GF-D8 (cell line): ENCODE measurements at places on chromosomes 11 and 22.

- no peak for DNase-seq
Observed at GRCh38 chr22:25202290-25202921, 2.7 kb downstream of the CRYBB3 start.

DNA sequence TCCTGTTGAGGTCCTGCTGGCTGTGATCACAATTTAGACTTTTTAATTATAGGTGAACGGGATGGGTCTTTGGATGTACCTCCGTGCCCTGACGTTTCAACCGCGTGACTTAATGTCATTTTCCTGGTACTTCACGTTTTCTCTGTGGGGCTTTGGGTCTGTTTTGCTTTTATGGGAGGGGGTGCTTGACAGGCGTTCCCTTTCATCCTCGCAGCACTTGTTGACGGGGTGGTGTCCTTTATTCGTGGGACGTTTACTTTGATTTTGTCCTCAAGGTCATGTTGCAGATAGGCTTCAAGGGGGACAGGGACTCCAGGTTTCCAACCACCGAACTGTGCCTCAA lies 994 bp downstream of the PPP6R3 start:
- no peak for DNase-seq

DNA sequence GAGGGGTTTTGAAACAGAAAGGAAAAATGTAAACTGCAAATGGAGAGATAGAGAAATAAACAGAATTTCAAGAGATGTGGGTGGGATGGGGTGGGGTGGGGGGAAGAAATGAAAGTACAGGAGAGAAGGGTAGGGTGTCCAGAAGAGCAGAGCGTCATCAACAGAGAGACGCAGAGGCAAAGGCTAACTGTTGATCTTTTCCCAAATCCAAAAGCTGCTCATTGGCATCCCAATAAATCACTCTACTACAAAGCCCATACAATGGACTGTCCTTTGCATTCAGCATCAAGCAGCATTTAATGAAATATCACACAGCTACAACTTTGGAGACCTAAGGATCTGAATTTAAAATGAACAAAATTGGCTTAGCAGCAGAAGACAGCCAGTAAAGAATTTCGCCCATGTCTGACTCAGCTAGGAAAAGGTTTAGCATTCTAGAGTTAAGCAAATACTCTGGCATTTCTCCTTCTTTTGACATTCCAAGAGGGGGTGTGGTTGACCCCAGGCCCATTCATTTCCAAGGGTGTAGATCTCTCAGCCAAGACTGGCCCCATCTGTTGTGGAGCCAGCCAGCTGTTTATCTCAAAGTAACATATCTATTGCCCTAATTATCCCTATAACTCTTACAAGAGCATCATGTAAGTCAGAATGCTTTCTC lies 1.5 kb downstream of the RAB30 start:
- no peak for DNase-seq

- DNase-seq = no peak
Observed at GRCh38 chr11:33320016-33320813, 63.0 kb downstream of the HIPK3 start.

- DNase-seq = no peak
Observed at GRCh38 chr11:31651208-31651607, 141.6 kb downstream of the ELP4 start.

DNA sequence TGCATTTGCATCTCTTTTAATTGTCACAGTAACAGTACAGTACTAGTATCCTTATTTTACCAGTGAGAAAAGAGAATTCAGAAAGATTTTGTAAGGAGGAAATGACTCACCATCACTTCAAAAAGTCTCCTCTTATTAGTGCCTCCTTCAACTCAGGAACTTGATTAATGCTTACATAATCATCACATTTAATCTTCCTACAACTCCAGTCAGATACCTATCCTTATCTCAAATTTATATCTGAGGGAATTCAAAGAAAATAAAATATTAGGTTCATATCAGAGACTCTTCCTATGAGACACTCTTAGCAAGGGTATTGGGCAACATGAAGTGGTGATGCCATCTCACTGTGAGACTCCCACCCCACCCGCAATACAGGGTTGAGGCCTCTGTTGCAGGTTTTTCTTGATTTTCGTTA lies 26.1 kb upstream of the CTSC start:
- DNase-seq = peak; percentile 55

GRCh38 chr11:72443016-72443415 lies 8.7 kb upstream of the CLPB start:
- no peak for DNase-seq

GRCh38 chr22:30396871-30397655 lies at the start of gene SEC14L2:
Gene SEC14L2, plus strand, starts transcription at chr22:30397018. Its CDS starts 99 bp downstream, at chr22:30397117.
- no peak for DNase-seq

GRCh38 chr11:110071197-110071596 lies 22.0 kb upstream of the ZC3H12C start:
- no peak for DNase-seq

- no peak for DNase-seq
Observed at GRCh38 chr11:104817973-104818372, 80.3 kb downstream of the CASP12 start.

DNA sequence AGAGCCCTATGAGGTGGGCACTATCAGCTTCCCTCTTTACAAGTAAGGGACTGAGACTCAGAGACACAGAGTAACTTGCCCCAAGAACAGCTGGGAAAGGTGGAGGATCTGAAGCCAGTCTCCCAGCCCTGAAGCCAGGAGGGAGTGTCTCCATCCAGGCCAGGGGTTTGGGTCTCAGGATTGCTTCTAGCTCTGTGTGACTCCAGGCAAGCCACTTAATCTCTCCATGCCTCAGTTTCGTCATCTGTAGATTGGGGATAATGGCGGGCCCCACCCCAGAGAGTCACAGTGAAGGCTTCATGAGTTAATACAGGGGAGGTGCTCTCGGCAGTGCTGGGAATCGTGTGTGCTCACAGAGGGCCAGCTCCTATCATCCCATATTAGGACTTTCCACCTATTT lies 10.5 kb downstream of the MAP4K2 start:
- DNase-seq = no peak

- no peak for DNase-seq
Observed at GRCh38 chr11:112396076-112396475, 135.4 kb upstream of the PLET1 start.

DNA sequence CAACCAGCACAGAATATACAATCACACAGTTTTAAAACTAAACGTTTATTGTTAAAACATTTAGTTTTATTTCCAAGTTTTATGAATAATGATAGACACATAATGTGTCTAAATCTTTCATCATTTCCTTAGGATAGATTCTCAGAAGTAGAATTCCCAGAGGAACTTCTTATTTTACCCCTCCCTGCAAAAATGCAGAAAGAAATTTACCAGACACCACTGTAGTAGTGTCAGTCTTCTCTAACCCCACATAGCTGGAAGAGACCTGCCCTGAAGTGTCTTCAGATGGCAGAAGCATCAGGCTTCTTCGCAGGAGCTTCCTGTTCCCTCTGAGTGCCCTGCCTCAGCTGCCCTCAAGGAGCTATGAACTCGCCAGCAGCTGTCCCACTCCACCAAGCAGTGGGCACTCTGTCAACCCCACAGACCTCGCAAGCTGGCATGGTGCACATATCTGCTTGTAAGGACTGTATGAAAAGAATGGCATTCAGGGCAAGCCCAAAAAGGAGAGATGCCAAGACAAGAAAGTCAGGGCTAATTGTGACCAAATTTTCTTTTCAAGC lies 28.5 kb upstream of the PAK1 start:
- DNase-seq = no peak

- no peak for DNase-seq
Observed at GRCh38 chr11:59000003-59000402, 60.7 kb downstream of the GLYATL1 start.

DNA sequence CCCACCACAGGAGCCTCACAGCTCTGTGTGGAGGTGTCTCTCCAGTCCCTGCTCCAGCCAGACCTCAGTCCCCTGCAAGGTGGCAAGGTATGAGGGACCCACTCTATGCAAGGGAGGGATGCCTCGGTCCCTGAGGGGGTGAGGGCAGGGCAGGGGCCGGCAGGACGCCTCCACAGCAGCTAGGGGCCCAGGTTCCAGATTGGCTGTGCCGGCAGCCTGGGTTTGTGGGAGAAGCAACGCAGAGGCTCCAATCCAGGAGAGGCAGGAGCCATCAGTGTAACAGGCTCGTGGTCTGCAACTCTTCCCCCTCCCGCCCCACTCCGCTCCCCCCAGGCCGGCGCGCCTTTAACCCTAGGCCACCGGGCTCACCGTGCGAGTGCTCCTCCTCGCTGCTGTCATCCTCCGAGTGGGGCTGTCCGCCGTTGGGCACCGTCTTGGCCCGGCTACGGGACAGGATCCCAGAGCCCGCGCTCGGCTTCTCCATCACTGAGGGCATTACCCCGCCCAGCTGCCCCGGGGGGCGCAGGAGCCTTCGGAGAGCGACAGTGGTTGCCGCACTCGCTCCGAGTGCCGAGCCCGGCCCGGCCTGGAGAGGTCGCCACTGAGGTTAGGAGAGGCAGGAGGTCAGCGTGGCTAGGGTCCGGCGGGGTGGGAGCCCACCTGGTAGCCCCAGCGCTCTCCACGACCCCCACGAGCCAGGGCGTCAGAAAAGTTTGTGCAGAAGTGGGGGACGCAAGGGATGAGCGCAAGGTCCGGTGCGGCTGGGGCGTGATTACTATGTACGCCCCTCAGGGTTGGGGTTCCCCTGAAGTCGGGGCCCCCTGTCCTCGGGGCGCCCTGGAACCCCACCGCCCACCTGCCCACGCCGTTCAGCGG lies 765 bp downstream of the RCOR2 start:
- DNase-seq = no peak

- DNase-seq = no peak
Observed at GRCh38 chr11:77127235-77127911, 673 bp upstream of the MYO7A start.
